T-helper 2 cell treated with Interferon-gamma antibody and Interleukin-4, amounts not matched to agents 5 μg/mL and 100 μg/mL, for 36 hours (primary cell): ENCODE measurements at places on chromosomes 13 and 19.

- H3K4me3 ChIP-seq, result peak within 1 kb of the TSS; percentile 95
- H3K27ac ChIP-seq, result peak within 1 kb of the TSS; percentile 92
Measured at GRCh38 chr19:49590971-49591730, at the start of gene PRR12. TSS of gene PRR12 (plus strand) at chr19:49591182. CDS start at chr19:49591655, 473 bp downstream.

GRCh38 chr19:10292206-10292788 lies 2.5 kb downstream of the ICAM5 start:
- DNase-seq, result peak; percentile 78
- H3K27ac ChIP-seq, result peak overlapping the region; percentile 5
- H3K36me3 ChIP-seq, result no peaks in the 10 kb centered on the region
- peak overlapping the region; percentile 87 for H3K4me3 ChIP-seq
- peaks cover 50% of the 10 kb centered on the region for H3K4me1 ChIP-seq
- H3K27me3 ChIP-seq, result peaks cover 68% of the 10 kb centered on the region

DNA sequence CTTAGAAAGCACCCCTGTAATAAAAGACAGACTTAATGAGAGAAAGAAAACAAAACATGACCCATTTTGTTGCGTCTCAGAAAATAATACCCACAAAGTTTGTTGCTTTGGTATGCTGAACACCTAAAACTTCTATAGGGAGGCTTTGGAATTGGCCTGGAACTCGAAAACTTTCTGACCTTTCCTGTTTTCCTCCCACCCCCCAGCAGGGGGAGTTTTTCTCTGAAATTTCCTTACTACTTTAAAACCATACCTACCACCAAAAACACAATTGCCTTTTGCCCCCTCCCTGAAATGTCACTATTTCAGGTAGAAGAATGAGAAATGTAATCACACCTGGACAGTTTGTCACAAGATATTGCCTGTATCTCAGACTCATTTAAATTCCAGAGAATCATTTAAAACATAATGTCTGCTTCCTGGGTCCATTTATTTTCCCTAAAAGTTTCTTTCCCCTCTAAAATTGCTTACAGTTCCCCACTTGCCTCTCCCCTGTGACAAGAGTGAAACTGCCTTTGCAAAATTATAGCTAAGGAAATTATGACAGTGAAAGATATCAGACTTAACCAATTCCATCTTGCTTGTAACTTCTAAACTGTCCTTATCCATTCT lies 2700.2 kb downstream of the PCDH9 start:
- H3K27me3 ChIP-seq, result no peaks in the 10 kb centered on the region
- no peaks in the 10 kb centered on the region for H3K36me3 ChIP-seq
- no peaks in the 10 kb centered on the region for H3K4me1 ChIP-seq
- H3K4me3 ChIP-seq, result no peak overlapping the region
- no peak overlapping the region for H3K27ac ChIP-seq

DNA sequence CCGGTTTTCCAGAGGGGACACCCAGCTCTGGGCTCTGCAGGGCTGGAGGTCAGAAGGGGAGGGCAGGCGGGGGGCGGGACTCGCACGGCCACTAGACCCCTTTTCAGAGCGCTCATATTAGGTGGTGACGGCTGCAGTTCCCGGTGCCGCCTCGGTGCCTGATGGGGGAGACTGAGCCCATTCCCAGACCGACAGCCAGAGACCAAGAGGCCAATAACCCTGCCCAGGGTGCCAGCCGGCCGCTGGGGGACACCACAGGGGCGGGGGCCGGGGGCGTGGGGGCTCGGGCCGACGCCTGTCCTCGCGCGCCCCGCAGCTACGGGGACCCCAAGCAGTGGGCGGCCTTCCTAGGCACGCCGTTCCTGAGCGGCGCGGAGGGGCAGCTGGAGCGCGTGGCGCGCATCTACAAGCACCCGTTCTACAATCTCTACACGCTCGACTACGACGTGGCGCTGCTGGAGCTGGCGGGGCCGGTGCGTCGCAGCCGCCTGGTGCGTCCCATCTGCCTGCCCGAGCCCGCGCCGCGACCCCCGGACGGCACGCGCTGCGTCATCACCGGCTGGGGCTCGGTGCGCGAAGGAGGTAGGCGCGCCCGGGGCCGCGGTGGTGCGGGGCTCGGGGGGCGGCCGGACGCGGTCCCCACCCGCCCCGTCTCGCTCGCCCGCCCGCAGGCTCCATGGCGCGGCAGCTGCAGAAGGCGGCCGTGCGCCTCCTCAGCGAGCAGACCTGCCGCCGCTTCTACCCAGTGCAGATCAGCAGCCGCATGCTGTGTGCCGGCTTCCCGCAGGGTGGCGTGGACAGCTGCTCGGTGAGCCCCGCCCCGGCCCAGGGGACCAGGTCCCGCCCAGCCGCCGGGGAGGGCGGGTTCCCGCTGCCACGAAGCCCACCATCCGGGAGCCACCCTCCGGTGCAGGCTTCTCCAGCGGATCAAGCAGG lies 2.4 kb downstream of the TIMM13 start:
- H3K36me3 ChIP-seq, result peaks cover 10% of the 10 kb centered on the region
- no peaks in the 10 kb centered on the region for H3K27me3 ChIP-seq
- H3K4me3 ChIP-seq, result no peak overlapping the region
- peaks cover 6% of the 10 kb centered on the region for H3K4me1 ChIP-seq
- no peak overlapping the region for H3K27ac ChIP-seq
- no peak for DNase-seq

DNA sequence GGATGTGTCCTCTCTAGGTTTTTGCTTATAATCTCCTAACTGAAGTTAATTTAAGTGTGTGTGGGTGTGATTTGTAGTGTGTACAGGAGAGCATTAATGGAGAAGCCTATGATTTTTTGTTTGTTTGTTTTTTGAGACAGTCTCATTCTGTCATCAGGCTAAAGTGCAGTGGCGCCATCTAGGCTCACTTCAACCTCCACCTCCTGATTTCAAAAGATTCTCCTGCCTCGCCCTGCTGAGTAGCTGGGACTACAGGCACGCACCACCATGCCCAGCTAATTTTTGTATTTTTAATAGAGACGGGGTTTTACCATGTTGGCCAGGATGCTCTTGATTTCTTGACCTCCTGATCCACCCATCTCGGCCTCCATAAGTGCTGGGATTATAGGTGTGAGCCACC lies 20.6 kb downstream of the ZNF701 start:
- no peaks in the 10 kb centered on the region for H3K27me3 ChIP-seq
- DNase-seq, result no peak
- no peak overlapping the region for H3K27ac ChIP-seq
- H3K36me3 ChIP-seq, result peaks cover 85% of the 10 kb centered on the region

GRCh38 chr13:82116422-82116989 lies 1765.8 kb downstream of the SLITRK1 start:
- no peak for DNase-seq
- no peak overlapping the region for H3K27ac ChIP-seq
- H3K27me3 ChIP-seq, result no peaks in the 10 kb centered on the region
- H3K4me1 ChIP-seq, result no peaks in the 10 kb centered on the region

GRCh38 chr19:29815231-29815630 lies 3.4 kb downstream of the CCNE1 start:
- no peak overlapping the region for H3K4me3 ChIP-seq
- no peaks in the 10 kb centered on the region for H3K27me3 ChIP-seq
- H3K36me3 ChIP-seq, result peaks cover 36% of the 10 kb centered on the region
- no peak for DNase-seq
- H3K4me1 ChIP-seq, result peaks cover 27% of the 10 kb centered on the region
- H3K27ac ChIP-seq, result no peak overlapping the region

GRCh38 chr13:34816245-34816884 lies 125.7 kb upstream of the NBEA start:
- H3K4me1 ChIP-seq, result no peaks in the 10 kb centered on the region
- no peaks in the 10 kb centered on the region for H3K36me3 ChIP-seq
- H3K27ac ChIP-seq, result no peak overlapping the region
- H3K4me3 ChIP-seq, result no peak overlapping the region
- no peak for DNase-seq

DNA sequence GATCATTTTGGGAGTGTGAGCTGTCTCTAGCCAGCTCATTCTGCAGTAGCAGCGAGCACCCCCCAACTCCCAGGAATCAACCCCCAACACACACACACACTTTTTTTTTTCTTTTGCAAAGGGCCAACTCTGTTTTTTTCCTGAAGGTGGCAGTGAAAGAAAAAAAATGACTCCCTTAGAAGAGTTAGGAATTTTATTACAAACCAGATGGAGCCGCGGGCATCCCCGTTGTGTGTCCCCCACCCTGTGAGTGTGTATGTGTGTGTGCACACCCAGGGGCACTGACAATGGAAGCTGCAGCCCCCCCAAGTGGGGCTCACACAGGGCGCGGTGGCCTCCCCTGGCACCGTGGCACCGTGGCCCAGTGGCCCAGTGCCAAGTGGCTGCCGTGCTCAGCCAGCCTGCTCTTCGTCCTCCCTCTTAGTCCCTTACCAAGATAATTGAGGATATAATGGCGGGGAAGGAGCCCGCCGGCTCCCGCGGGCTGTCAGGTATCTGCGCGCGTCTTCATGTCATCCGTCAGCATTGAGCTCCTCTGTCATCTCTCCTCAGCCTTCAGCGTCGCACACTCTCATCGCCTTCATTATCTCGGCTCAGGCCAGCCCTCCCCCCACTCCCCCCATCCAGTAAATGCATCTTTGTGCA lies 314.1 kb downstream of the ZNF536 start:
- H3K36me3 ChIP-seq, result no peaks in the 10 kb centered on the region
- DNase-seq, result no peak
- H3K27me3 ChIP-seq, result peaks cover 30% of the 10 kb centered on the region
- H3K4me1 ChIP-seq, result no peaks in the 10 kb centered on the region
- H3K27ac ChIP-seq, result no peak overlapping the region

DNA sequence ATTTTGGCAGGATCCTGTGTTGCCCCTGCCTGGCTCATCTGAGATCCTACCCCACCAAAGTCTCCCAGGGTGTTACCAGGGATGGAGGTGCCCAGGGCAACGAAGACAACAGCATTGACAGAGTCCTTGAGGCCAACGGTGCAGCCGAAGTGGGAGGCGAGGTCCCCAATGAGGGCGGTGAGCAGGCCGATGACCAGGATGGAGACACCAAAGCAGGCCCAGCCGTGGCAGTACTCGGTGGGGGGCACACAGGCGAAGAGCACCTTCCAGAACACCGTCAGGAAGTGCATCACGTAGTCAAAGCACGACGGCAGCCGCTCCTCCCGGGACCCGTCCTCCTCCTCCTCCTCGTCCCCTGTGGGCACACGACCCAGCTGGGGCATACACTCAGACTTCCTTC lies 12.8 kb upstream of the MEIS3 start:
- H3K27ac ChIP-seq, result no peak overlapping the region
- no peaks in the 10 kb centered on the region for H3K36me3 ChIP-seq
- H3K27me3 ChIP-seq, result peaks cover 12% of the 10 kb centered on the region
- no peak overlapping the region for H3K4me3 ChIP-seq
- no peak for DNase-seq
- peaks cover 27% of the 10 kb centered on the region for H3K4me1 ChIP-seq

DNA sequence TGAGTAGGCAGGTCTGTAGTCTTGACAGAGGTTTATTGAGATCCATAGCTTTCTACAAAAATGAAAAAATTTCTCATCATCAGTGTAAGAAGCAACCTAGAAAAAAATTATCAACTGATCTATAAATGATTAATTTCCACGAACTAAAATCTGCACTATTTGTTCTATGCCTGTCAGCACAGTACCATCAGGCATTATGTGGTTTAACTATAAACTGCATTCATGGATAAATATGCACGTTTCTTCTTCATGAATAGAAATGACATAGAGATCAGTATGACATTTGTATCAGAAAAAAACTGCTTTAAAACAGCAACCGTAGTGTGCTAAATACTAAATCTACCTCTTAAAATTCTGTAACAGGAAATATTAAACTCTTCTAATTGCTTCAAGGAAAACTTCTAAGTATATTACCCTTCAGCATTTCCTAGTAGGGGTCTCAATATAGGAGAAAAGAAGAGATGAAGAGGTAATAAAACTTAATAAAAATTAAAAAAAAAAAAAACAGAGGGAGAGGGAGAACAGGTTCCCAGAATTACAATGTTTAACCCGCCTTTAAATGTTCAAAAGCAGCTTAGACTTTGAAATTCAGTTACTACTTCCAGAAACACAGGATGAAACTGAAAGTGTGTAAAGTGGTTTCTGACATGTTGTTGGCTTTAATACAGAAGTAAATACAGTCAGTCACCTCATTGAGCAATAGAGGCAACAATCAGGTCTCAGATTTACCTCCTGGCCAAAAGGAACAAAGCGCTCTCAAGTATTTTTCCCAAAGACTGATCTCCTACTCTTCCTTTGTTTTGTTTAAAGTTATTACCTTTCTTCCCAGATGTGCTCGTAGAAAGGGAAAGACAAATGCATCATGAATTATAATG lies 144.4 kb downstream of the DIAPH3 start:
- no peak for DNase-seq
- H3K27ac ChIP-seq, result peak overlapping the region; percentile 60
- H3K4me1 ChIP-seq, result peaks cover 48% of the 10 kb centered on the region
- peak overlapping the region; percentile 63 for H3K4me3 ChIP-seq

DNA sequence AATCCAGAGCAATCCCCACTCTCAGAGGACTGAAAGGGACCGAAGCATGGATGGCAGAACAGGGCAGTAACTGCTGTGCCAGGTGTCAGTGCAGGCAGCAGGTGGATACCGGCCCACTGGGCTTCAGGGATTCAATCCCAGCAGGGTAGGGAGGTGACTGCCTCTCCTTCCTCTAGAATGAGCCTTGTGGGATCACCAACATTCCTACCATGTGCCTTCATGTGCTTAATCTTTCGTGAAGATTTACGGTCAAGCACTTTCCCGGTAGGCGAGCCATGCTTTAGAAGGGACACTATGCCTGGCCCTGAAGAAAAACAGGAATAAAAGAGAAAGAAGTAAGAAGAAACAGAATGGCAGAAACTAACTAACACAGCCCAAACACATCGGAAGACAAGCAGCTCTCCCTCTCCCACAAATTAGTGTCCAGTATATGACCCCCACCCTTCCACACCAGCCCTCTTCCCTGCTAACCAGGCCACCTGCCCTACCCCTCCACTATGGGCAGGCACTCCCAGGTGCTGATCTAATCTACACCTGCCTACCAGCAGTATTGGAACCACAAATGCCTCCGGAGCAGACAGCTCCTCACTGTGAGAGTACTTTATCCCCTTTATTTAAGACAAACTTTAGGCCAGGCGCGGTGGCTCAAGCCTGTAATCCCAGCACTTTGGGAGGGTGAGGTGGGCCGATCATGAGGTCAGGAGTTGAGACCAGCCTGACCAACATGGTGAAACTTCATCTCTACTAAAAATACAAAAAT lies 162.5 kb downstream of the NUFIP1 start:
- H3K36me3 ChIP-seq, result no peaks in the 10 kb centered on the region
- no peak for DNase-seq
- no peak overlapping the region for H3K27ac ChIP-seq
- H3K27me3 ChIP-seq, result no peaks in the 10 kb centered on the region
- no peak overlapping the region for H3K4me3 ChIP-seq
- H3K4me1 ChIP-seq, result no peaks in the 10 kb centered on the region

GRCh38 chr19:31596751-31597150 lies 247.5 kb upstream of the TSHZ3 start:
- H3K36me3 ChIP-seq, result no peaks in the 10 kb centered on the region
- no peak overlapping the region for H3K27ac ChIP-seq
- no peaks in the 10 kb centered on the region for H3K4me1 ChIP-seq
- DNase-seq, result no peak

- H3K4me3 ChIP-seq, result no peak overlapping the region
- H3K4me1 ChIP-seq, result no peaks in the 10 kb centered on the region
- H3K27me3 ChIP-seq, result no peaks in the 10 kb centered on the region
- no peak overlapping the region for H3K27ac ChIP-seq
- no peaks in the 10 kb centered on the region for H3K36me3 ChIP-seq
Measured at GRCh38 chr19:31554360-31554759, 205.1 kb upstream of the TSHZ3 start.

GRCh38 chr13:104737713-104738112 lies 1671.5 kb upstream of the SLC10A2 start:
- H3K27me3 ChIP-seq, result no peaks in the 10 kb centered on the region
- H3K36me3 ChIP-seq, result no peaks in the 10 kb centered on the region
- H3K27ac ChIP-seq, result no peak overlapping the region
- no peaks in the 10 kb centered on the region for H3K4me1 ChIP-seq
- no peak for DNase-seq

GRCh38 chr19:17340871-17341357 lies 3.6 kb downstream of the GTPBP3 start:
- no peak overlapping the region for H3K4me3 ChIP-seq
- H3K27me3 ChIP-seq, result no peaks in the 10 kb centered on the region
- H3K27ac ChIP-seq, result no peak overlapping the region
- peaks cover 8% of the 10 kb centered on the region for H3K4me1 ChIP-seq
- no peak for DNase-seq
